ENCODE measurements at places on chromosomes 5 and 9.

GRCh38 chr5:117332341-117332740 is 757.7 kb upstream of the SEMA6A start:
- no peak for DNase-seq

DNA sequence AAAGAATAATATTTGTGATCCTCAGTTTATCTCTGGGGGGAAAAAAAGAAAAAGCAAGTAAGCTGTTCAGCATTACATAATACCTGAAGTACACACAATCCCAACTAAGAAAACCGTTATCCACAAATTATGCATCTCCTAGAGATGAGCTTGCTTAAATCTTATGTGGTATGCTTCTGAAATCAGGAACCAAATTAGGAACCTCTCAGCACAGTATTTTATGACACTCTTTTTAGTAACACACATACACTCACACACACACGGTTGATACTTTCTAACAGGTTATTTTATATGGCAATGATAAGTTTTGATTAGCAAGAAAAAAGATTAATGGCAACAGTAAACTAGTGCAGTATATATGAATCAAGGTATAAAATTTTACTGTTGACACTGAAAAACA is 1.2 kb upstream of the ZNF510 start:
- no peak for DNase-seq

DNA sequence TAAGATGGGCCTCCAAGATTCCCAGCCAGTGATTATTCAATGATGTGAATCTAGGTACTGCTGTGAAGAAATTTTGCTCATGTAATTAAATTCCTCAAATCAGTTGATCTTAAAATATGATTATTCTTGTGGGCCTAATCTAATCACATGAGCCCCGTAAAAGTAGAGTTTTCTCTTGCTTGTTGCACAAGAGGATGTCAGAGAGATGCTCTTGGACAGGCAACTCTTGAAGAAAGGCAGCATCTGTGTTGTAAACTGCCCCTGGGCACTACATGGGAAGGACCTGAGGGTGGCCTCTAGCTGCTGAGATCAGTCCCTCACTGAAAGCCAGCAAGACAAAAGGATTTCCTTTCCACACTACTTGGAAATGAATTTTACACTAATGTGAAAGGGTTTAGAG is 132.9 kb downstream of the TRPM3 start:
- DNase-seq, result no peak

DNA sequence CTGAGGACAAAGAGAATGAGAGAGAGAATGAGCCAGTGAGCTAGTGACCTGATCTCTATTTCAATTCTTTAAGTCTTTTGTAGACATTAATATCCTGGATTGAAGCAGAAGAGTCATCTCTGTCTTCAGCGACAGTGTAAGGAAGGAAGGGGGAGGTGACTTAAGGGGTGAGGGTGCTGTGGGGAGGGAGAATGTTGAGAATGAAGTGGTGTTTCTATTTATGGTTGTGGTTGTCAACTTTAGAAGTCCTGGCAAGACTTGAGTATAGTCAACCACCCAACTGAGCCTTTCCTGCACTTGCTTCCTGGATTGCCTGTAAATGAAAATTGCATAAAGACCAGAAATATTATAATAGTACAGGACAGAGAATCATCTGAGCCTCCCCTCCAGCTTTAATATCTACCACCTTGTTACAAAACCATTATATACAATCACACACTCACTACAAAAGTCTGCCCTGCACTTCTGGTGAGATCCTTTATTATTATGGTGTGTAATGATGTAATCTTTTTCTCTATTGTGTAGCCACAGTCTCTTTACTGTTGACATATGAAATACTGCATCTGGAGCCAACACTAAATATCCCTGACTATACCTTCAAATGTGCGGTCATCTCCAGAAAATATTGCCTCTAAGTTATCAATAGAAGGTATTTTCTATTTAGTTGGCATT is 91.7 kb downstream of the NTRK2 start:
- DNase-seq, result no peak

GRCh38 chr5:80559244-80559643 is 10.8 kb downstream of the ANKRD34B start:
- no peak for DNase-seq

DNA sequence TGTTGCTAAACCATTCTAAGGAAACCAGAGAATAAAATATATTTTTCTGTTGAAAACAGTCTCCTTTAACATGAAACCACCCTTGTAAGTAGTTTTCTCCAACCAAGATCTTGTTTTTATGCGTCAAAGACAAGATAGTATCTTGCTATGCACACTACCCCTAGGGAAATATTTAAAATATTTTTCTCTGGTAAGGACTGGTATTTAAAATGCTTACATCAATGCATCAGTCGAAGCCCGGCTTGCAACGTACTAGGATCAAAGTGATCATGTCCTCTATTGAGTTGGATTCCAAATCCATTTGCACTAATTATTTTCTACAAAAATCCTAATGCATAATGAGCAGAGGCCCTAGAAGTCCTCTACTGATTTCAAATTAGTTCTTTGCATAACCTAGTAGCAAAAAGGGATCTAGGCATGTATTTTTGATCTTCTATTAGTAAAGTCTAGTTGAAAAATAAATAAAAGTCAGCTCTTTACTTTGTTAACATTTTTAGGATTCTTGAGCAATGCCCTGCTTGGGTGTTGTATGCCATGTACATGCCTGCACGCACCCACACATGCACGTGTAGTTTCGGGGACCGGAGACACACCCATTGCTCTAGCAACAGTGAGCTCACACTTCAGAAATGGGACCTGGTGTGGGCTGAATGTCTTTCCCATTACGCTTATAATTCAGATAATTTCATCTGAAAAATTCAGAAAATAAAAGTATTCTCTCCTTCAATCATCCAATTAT is 165.0 kb upstream of the GPR151 start:
- DNase-seq, result no peak

GRCh38 chr9:14418941-14419937 is 105.3 kb upstream of the NFIB start:
- DNase-seq, result no peak

DNA sequence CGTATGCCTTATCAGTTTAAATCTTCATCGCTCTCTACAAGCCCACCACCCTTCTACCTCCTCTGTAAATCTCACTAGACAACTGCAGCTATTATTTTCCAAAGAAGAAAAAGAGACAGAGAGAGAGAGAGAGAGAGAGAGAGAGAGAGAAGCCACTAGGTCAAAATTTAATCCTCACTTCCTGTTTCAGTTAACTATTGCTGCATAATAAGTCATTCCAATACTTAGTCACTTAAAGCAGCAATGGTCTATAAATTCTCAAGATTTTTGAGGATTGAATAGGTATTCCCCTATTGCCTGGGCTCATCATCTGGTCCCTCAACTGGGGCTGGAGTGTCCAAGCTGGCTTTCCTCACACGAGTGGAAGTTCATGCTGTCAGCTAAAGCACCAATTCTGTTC is 68.8 kb downstream of the ITGA1 start:
- DNase-seq, result no peak

All from NCI-H187 (cell line).